ENCODE measurements at places on chromosomes 3 and 15. TPM values are rescaled to one million over a fixed set of nuclear protein-coding genes. Genes with fewer than 3 reads are reported as not detected.

- no peak for DNase-seq
Observed at GRCh38 chr3:50405249-50405648, 45.9 kb upstream of the TMEM115 start.

The ADAMTSL3 gene
- 0.14 TPM for polyA plus RNA-seq

DNA sequence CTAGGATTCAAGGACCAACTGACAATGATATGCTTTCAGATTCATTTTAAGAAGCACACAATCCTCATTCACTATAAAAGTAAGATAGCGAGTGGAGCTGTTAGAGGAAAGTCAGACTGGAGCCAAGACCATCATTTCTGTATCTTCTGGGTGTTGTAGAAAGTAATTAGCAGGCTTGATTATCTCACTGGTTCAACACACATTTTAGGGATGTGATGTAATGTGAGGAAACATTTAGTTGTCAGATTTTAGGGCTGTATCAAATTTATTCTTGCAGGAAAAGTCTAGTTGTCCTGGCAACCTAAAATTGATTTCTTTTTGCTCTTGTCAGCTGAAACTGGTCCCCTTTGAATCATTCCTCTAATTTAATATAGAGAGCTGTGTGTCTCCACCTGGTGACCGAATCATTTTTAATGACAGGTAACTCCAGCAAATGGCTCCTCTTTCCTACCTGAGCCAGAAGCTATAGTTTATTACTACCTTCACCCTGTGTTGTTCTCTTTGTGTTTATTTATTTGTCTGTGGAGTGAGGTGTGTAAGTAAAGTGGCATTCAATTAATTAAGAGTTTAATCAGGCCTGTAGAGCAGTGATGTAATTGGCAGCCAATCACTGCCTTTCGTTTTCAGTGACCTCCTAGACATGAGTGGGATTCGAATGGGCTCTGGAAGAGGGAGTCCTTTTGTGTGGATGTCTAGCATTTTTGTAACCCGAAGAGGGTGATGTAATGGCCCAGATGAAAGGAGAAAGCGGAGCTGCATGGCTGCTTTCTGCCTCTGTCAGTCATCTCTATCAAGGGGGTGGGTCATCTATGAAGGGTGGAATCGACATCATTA lies 125.8 kb downstream of the LPP start:
- DNase-seq, result no peak

GRCh38 chr3:166195808-166196207 lies 358.6 kb upstream of the BCHE start:
- no peak for DNase-seq

DNA sequence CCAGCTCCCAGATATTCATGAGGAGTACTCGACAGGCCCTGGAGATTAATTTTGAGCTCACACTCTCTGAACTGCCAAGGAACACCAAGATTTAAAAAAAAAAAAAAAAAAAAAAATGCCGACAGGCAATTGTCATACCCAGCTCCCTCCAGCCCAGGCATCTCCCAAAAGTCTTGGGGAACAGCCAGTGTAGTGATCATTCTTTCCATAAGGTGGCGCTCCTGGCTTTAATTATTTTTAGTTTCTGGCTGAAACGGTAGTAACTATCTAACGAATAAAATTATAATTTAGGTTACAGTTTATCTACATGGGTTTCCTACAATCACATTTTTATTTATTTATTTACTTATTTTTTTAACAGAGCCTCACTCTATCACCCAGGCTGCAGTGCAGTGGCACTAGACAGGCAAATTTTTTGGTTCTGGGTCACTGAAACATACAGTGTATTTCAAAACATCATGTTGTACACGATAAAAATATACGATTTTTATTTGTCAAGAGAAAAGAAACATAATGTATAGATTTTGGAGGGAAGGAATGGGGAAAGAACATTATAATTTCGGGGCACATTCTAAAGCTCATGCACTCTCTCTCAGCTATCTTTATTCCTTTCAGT lies 157.3 kb downstream of the ADAMTS9 start:
- DNase-seq, result peak; percentile 69

DNA sequence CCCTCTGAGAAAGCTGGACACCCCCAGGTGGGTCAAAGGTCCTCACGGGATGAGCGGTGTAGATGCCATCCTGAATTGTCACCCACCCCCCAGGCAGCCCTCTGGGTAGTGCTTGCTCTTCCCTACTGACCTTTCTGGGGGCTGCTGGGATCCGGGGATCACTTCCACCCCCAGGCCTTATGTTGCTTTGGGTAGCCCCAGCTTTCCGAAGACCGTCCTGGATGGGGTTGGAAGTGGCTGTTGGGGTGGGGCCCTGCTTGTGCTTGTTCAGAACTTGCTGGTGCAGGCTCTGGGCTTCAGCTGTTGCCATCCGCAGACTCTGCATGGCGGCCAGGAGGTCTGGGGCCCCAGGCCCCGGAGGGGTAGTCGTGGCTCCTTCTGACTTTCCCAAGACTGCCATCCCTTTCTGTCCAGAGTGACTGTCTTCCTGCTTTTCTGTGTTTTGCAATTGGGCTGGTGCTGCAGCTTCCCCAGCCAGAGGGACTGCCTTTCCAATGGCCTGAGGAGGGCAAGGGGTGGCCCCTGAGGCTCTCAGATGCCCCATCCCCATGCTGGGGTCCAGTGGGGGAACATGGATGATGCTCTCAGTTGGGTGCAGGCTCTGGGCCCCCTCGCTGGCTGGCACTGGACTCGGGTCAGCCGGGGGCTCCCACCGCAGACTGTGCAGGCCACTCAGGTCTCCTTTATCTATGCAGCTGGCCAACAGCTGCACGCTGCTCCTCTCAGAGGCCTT lies 6.3 kb downstream of the XIRP1 start:
- no peak for DNase-seq

DNA sequence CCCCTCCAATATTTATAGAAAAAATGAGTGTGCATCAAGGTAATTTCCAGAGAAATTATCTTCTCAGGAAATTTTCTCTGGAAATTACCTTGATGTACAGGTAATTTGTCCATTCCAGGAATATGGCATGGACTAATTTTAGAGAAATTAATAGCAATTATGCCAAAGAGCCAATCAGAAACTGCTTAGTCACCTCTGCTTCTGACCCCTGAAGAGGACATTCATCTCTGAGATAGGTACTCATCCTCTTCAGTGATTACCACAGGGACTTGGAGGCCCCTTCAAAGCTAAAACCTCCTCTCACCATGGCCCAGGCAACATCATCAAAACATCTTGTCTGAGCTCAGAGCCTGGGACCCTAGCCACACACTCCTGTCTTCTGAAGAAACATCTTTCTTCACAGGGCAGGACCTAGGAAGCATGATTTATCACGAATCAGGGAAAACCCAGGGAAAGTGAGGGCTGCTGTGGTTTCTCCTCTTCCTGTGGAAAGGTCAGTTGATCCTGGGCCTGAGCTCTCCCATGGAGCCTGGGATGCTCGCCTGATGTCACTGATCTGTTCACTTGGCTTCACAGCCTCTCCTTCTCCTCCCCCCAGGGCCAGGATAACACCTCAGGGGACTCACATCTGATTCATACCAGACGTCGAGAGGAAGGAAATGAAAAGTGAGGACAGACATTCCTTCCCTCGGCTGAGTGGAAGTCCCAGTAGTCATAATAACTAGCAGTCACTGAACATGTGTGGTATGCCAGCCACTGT lies 210.5 kb downstream of the DTWD1 start:
- DNase-seq, result peak; percentile 51

Data from fibroblast of lung (primary cell).